RWPE2 (cell line): ENCODE measurements at places on chromosomes 4 and X.

DNA sequence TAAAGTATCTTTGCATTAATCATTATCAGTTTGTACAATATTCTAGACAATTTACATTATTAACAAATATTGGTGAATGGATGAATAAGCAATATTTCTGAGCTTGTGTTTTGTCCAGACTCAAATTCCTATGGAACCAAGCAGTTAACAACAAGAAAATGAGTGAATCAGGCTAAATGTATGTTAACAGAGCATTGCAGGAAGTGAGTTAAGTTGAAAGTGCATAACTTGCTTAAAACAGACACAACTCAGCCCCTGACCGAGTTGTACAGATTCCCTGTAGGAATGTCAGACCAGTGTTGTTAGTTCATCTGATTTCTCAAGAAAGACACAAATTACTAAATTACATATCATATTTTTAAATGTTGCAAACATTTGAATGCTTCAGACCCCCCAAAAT, 23.7 kb upstream of the CSN1S1 start:
- DNase-seq: no peak

DNA sequence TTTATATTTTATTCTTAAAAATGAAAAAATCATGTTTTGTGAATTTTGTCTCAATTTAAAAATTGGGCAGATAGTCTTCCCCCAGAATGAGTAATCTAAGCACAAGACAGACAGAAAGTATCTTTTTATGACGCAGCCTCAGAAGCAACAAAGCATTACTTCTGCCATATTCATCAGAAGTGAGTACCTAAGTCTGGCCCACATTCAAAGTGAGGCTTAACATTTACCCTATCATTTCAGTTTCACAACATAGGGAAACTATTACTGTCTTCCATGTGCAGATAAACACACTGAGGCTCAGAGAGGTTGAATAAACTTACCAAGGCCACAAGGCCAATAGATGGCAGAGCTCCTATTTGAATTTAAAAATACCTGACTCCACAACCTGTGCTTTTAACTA, 4.4 kb upstream of the PRDX4 start:
- DNase-seq: no peak

GRCh38 chr4:78584863-78585547, 33.4 kb downstream of the ANXA3 start:
- no peak for DNase-seq

DNA sequence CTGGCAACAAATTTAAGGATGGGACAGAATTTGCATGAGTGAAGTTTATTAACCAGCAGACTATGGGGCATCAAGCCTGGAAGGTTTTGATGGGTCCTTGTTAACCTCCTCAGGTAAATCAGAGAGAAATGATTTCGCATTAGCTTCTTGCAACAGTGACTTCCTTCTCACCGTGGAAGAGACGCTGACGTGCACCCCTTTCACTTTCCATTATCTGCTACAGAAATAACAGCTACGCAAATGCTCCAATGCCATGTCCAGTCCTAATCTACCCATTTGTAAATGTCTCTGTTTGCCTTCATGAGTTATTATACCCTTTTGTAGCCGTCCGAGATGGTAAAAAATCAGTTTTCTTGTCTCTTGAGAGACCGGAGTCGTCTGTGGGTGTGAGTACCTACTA, 100.3 kb downstream of the SLC34A2 start:
- DNase-seq: no peak

- no peak for DNase-seq
These were observed 18.4 kb upstream of the MGST2 start for GRCh38 chr4:139647184-139647583.

- DNase-seq: no peak
These were observed 56.5 kb downstream of the NSD2 start for GRCh38 chr4:1927675-1928074.

DNA sequence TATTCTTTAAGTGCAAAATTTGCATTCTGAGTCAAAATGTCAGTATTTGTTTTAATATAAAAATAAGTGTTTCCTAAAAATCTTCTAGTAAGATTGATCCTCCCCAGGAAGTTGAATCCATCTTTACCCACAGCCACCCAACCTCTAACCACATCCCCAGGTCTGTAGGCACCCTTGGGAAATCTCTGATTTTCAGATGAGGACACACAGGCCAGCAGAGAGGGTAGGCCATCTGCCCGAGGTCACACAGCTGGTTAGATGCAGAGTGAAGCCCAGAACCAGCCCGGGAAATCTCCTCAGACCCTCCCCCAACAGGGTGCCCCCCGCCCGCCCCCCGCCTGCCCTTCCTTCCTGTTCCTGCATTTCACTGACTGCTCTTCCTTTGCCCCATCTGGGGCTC, 277.5 kb downstream of the FBXW7 start:
- no peak for DNase-seq

- no peak for DNase-seq
These were observed 161.7 kb upstream of the NAP1L5 start for GRCh38 chr4:88859191-88859812.

GRCh38 chr4:17027495-17027894, 129.1 kb upstream of the LDB2 start:
- no peak for DNase-seq

DNA sequence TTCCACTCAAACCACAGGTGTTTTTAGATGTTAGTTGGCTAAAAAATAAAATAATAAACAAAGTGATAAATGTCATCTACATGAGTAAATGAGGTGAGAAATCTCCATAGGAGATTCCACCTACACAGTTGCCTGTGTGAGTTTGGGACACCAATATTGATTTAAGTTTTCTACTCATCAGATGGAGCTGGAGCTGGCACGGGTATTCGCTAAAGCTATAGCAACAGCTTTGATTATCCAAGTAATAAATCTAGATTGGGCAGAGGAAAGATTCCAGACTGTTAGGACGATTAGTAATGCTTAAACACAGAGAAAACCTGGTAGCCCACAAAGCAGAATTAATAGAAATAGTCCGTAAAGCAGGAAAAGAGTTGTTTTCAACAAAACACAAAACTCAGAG, 313.9 kb downstream of the PABPC4L start:
- DNase-seq: no peak

GRCh38 chr4:23904639-23905071, 14.8 kb upstream of the PPARGC1A start:
- no peak for DNase-seq

DNA sequence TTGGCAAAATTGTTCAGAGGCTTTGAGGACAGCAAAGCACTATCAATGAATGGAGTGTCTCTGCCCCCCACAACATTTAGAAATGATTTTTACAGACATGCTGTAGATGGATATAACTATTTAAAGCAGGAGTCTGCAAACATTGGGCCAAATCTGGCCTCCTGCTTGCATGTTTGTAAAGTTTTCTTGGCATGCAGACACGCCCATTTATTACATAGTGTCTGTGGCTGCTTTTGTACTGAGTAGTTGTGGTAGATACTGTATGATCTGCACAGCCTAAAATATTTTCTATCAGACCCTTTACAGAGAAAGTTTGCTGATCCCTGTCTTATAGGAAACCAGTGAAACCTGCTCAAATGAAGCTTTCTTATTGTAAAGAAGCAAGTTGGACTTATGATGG, 45.5 kb upstream of the PHEX start:
- DNase-seq: no peak

- no peak for DNase-seq
These were observed 9.4 kb downstream of the GPRIN3 start for GRCh38 chr4:89298155-89298554.

- DNase-seq: no peak
These were observed 60.6 kb downstream of the SYTL5 start for GRCh38 chrX:38066934-38067333.

DNA sequence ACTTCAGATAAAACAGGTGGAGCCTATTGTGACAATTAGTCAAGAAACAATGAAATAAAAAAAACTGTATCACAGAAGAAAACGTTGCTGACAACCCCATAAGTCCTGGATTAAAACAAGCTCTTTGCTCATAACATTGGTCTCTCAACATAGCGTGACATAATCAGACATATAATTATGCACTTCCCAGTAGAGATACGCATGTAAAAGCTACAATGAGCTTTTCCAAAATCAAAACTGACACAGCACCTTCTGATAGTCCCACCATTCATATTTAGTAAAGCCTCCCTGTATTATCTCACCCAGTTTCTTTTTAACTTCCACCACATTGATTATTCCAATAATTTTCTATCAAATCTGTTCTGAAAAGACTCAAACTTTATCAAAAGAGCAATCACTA, 372.1 kb upstream of the SMIM31 start:
- no peak for DNase-seq

DNA sequence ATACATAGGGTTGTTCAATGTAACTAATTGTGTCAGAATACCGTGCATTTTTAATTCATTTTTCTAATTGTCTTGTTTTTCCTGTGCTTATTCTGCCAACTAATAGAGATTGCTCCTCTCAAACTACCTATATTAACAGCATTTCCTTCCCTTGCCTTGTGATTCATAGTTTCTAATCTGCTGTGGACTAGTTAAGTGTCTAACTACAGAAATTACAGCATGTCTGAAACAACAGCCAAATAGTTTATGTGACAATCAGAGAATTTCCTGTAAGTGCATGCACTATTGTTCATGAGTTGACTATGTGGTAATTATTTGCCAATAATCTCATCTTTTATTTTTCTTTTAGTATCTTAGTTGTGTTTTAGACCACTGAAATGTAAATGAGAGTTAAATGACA, 4.1 kb upstream of the SEC24B start:
- no peak for DNase-seq
